Stimulated activated CD8-positive, alpha-beta memory T cell treated with anti-CD3 and anti-CD28 coated beads, Interleukin-15, amount 100 ng/mL, for 24 hours (primary cell): ENCODE measurements at places on chromosomes 7 and 10.

- no peak for DNase-seq
Measured at GRCh38 chr10:48770561-48771089, 86.0 kb downstream of the WDFY4 start.

DNA sequence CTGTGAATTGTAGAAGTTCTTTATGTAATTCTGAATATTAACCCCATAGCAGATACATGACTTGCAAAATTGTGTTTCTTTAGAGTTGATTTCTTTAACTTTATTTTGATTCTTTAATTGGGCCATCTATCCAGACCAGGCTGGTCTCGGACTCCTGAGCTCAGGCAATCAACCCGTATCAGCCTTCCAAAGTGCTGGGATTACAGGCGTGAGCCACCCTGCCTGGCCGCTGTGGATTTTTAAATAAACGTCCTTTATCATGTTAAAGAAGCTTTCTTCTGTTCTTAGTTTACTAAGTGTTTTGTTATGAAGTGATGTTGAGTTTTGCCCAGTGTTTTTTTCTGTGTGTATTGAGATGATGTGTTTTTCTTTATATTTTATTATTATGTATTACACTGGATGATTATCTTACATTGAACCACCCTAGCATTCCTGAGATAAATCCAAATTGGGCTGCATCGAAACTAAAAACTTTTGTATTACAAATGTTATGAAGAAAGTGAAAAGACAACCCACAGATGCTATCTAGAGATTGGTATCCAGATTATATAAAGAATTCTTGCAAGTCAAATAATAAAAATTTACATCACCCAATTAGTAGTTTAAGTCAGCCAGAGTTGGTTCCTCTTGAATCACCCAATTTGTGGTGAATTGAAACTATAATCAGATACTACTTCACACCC is 118.1 kb downstream of the TPST1 start:
- no peak for DNase-seq

DNA sequence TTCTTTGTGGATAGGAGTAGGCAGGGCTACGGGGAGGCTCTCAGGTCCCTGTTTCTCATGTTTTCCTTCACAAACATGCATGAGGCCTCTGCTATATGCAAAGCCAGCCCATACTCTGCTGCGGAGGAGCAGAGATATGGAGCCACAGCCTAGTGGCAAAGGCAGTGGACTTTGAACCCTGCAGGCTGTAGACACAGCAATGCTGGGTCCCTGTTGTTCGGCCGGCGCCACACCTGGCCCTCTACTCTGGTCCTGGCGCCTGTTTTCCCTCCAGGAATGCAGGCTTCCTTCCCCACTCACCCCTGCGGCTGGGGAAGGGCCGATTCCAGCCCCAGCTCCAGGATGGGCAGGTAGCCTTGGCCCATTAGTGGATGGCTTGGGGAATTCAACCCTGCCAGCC is 11.5 kb downstream of the CLRN3 start:
- no peak for DNase-seq

DNA sequence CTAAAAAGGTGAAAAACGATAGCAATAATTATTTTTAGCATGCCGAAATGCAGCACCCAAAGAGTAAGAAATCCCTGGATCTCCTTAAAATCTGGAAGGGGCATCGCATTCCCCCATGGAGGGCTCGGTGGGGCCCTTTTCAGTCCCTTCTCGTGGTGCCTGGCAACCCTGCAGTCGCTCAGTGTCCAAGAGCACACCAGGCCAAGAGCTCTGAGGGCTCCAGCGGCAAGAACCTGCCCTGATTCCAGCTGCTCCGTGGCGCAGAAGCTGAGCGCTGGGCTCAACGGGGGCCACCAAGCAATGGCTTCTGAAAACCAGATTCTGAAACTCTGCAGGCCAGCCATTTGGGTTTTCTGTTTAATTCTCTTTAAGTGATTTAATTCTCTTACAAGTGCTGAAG is 131.2 kb downstream of the PRKAG2 start:
- DNase-seq, result no peak

GRCh38 chr7:17689361-17689902 is 250.9 kb downstream of the SNX13 start:
- DNase-seq, result no peak

GRCh38 chr7:44195889-44196288 is 4.9 kb upstream of the YKT6 start:
- no peak for DNase-seq

DNA sequence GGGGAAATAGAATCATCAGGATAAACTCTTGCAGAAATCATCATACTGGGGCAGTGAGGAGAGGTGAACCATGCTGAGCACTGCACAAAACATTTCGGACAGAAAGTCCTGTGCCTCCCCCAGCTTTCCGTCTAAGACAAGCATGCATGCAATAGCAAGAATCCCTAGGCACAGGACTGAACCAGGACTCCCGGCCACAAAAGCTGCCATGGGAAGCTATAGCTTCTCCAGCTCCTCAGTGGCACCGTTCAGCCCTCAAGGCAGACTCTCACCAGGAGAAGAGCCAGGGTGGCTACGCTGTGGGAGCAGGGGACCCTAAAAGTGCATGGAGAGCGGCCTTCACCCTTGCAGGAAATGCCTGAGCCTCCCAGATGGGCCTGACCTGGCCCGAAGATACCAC is 70.8 kb downstream of the ASB13 start:
- no peak for DNase-seq

- DNase-seq, result no peak
Measured at GRCh38 chr7:117715784-117716445, 157.3 kb downstream of the CTTNBP2 start.

GRCh38 chr10:54402576-54402975 is 398.5 kb downstream of the PCDH15 start:
- no peak for DNase-seq

GRCh38 chr7:16356301-16356958 is 64.9 kb downstream of the CRPPA start:
- DNase-seq, result no peak

DNA sequence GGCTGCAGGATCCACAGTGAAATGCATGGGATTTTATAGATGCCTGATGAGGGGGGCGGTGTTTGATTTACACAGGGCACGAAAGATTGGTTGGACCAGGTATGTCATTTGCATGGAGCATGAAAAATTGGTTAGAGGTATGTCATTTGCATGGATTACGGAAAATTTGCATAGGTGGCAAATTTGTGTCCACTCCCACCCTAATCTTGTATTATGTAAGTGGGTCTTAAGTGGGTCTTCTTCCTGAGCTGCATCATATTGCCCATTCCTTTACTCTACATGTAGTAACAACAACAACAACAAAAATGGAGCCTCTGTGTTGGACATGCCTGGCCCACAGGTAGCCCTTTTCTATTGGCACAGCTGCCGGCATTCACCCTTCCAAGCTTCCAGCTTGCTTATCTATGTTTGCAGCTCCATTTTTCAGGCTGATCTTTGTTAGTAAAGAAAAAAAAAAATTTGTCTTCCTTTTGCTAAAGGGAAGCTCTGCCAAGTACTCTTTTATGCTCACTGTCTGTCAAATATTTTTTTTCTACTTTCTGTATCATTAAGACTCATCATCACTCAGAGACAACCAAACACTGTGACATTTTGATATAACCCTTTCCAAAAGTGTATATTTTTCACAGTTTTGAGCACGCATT is 10.3 kb upstream of the ZNF273 start:
- DNase-seq, result no peak

DNA sequence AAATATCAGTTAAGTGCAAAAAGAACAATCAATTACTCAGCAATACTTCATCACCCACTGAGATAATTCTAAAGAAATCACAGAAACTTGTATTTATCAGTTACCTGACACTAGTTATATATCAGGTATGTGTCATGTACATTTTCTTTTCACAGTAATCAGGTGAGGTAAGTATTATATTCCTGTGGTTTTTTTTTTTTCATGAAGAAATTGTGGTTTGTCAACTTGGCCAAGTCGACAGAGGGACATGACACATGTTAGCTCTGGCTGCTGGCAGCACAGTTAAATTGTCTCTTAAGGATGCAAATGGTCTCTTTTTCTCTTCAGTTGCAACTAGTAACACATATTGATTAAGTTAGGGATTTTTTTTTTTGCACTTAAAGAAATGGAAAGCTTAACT is 13.7 kb upstream of the GPR141 start:
- no peak for DNase-seq

GRCh38 chr10:37643187-37643586 is 214.2 kb downstream of the ZNF248 start:
- no peak for DNase-seq

GRCh38 chr7:158193446-158193845 is 394.2 kb downstream of the PTPRN2 start:
- DNase-seq, result no peak

GRCh38 chr7:31705377-31705776 is 18.4 kb downstream of the PPP1R17 start:
- no peak for DNase-seq

- no peak for DNase-seq
Measured at GRCh38 chr10:8534096-8534495, 479.6 kb downstream of the GATA3 start.

GRCh38 chr7:103810112-103810744 is 179.2 kb downstream of the RELN start:
- DNase-seq, result no peak

DNA sequence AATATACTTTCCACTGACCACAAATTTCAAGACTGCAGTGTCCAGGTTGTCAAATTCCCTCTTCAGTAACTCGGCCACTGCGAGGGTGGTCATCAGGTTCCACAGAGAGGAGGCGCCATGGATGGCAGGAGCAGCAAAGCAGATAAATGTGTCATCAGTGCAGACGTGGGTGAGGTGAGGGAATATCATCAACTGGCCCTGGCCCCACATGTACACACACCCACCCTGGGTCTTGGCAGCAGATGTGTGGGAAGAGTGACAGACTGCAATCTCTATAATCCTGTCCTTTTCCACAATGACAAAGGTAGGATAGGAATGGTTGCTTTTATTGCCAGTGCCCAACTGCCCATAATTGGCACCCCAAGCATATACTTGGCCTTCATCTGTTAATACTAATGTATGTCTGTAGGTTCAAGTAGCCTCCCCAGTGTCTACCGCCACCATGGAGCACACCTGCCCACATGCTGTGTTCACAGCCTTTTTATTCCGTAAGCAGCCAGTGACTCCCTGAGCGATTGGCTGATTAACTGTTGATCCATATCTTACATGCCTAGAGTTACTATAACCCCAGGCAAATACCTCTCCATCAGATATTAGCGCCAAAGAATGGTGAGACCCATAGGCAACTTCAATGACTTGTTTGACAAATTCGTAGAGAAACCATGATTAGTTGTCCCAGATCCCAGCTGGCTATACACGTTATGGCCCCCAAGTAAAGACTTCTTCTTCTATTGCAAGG is 16.3 kb upstream of the LIPM start:
- no peak for DNase-seq

DNA sequence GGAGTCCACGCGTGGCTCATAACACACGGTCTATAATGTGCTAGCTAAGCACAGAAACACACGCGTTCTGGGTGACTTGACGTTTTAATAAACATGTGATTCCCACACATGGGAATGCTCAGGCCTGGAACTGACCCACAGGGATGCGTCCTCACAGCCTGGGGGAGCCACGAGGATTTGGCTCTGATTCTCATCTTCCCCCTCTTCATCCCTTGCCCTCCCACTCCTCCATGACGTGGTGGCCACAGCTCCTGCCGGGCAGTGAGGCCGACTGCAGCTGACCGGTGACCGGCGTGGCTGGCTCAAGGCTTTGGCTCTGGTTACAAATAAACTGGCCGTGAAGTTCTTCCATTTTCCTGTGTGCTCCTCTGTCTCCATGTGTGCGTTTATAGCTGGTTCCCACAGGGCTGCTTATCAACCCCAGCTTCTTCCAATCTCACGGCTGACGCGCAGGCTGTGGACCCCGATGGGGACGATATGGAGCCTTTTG is 40.9 kb upstream of the KLF6 start:
- no peak for DNase-seq

- DNase-seq, result no peak
Measured at GRCh38 chr7:117324960-117325359, 2.1 kb upstream of the WNT2 start.

DNA sequence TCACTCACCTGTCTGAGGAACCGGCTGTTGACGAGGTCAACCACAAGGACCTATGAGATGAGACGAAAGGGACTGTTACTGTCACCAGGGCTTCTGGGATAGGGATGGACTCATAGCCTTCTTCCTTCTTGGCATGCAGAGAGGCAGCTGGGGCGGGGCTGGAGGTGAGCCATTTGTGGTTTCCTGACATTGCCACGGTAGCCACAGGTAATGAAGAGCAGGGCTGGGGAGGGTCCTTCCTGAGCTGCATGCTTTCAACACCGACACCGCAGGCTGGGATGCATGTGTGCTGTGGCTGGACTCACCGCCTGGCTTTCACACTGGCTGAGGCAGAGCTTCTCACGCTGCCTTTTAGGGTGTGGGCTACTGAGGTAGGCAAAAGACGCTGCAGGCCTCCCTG is 46.4 kb upstream of the MKRN1 start:
- DNase-seq, result no peak

GRCh38 chr7:121235201-121235600 is 93.6 kb upstream of the WNT16 start:
- DNase-seq, result no peak

GRCh38 chr10:97174276-97174775 is 11.4 kb downstream of the SLIT1 start:
- no peak for DNase-seq

- no peak for DNase-seq
Measured at GRCh38 chr10:98511876-98512275, 65.1 kb upstream of the HPS1 start.

DNA sequence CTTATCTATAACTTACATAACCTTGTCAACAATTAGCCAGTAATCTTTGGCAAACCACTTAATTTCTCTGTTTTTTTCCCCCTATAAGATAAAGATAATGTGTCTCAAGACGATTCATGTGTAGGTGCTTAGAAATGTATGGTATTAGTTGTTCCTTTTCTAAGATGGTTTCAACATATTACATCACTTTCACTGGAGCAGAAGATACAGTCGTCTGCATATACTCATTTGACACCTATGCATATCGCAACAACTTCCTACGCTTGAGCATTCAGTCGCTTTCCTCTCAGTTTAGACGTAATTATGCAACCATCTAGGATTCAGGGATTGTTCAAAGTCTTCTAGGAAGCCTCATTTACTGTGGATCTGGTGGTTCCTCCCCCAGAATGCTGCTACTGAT is 396.7 kb downstream of the PHTF2 start:
- DNase-seq, result no peak

GRCh38 chr7:45506059-45506458 is 68.1 kb upstream of the ADCY1 start:
- DNase-seq, result no peak

GRCh38 chr10:71126432-71126831 is 85.9 kb upstream of the UNC5B start:
- no peak for DNase-seq

- DNase-seq, result no peak
Measured at GRCh38 chr10:48939790-48940325, at the start of gene LRRC18. Gene LRRC18, minus strand, starts transcription at chr10:48939840. Its CDS starts 25,685 bp downstream, at chr10:48914155.

- no peak for DNase-seq
Measured at GRCh38 chr10:110843796-110844616, 27.7 kb upstream of the PDCD4 start.

- no peak for DNase-seq
Measured at GRCh38 chr7:15862781-15863165, 176.3 kb upstream of the MEOX2 start.
